Activated CD8-positive, alpha-beta memory T cell treated with anti-CD3 and anti-CD28 coated beads for 1 hour (primary cell): ENCODE measurements at places on chromosomes 4 and X.

DNA sequence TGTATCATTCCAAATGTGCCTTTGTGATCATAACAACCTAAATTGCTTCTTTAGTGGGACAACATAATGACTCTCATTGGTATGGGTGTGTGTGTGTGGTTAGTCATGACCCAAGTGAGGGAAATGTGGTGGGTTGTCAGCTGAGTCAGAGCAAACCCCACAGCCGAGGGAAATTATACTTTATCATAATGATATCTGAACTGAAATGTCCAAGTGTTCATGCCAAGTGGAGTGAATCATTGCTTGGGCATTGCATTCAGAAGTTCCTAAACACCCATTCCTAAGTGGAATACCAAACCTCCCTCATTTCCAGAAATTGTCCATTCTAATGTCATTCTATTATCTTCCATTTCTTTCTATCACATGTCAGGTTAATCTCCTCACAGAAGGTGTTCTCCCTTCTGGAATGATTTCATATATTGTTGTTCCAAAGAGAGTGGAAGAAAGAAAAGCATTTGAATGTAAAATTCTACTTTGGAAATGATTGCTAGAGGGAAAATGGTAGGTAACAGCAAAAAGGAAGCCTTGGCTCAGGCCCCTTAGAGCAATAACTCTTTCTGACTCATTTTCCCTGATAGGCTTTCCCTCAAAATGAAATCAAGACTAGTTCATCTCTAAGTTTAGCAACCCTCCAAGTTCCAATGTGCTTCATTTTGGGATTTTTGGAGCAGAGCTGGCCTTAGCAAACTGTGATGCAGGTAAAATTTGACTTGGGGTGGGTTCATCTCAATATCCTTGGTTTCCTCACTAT is 230.7 kb upstream of the KCNIP4 start:
- no peak for DNase-seq

GRCh38 chrX:154298312-154298711 is 2.7 kb downstream of the TKTL1 start:
- no peak for DNase-seq

DNA sequence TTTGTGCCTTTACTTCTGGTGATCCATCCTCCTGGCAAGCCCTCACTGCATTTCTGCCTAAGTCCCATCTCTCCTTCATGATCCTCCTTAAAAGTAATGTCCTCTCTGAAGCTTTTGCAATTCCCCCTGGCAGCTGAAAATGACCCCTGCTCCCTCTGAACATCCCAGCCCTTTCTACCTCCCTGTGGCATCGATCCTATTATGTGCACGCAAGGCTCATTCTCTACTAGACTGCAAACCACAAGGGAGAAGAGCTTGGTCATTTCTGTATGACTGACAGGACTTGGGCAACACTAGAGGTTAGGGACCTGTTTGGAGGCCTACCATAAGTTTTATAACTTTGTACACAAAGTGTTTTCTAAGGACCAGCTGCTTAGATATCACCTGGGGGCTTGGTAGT is 50.8 kb upstream of the RAP2C start:
- no peak for DNase-seq

GRCh38 chr4:158411269-158411668 is 110.4 kb upstream of the RXFP1 start:
- DNase-seq = no peak

GRCh38 chr4:8908206-8908893 is 36.7 kb upstream of the HMX1 start:
- no peak for DNase-seq

GRCh38 chr4:87530868-87531267 is 1.7 kb upstream of the SPARCL1 start:
- DNase-seq = no peak

GRCh38 chrX:17414027-17414658 is 39.1 kb downstream of the NHS start:
- DNase-seq = no peak

GRCh38 chr4:78207951-78208350 is 150.8 kb downstream of the FRAS1 start:
- DNase-seq = no peak

GRCh38 chr4:93831716-93832496 is 3.4 kb downstream of the ATOH1 start:
- no peak for DNase-seq

GRCh38 chrX:80812176-80812575 is 2.5 kb upstream of the BRWD3 start:
- no peak for DNase-seq

DNA sequence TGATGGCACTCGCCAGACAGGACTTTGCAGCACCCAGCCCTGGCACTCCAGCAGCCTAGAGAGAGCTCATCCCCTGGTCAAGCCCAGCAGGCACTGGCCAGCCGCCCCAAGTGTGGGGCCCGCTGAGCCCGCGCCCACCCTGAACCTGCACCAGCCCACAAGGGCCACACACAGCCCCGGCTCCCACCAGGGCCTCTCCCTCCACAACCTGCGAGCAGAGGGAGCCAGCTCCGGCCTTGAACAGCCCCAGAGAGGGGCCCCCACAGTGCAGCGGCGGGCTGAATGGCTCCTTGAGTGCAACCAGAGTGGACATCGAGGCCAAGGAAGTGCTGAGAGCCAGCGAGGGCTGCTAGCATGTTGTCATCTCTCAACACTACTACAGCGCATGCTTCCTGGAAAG is 34.4 kb upstream of the DEFB131A start:
- DNase-seq = no peak

DNA sequence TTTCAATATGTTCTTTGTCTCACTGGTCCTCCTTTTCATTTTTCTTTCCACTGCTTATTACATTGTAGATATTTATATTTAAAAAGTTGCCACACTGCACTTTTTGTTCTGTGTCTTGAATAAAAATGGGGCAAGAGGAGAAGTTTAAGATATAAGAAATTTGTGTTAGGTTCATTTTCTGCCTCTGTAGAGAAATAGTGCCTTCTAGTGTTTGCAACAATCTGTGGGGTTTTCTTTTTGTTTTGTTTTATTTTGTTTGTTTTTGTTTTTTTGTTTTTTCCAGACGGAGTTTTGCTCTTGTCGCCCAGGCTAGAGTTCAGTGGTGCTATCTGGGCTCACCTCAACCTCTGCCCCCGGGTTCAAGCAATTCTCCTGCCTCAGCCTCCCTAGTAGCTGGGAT is 20.1 kb upstream of the SMIM14 start:
- no peak for DNase-seq

- no peak for DNase-seq
Observed at GRCh38 chr4:28523681-28524190, 1663.1 kb downstream of the STIM2 start.

- DNase-seq = no peak
Observed at GRCh38 chr4:85569730-85570299, 94.9 kb downstream of the ARHGAP24 start.

DNA sequence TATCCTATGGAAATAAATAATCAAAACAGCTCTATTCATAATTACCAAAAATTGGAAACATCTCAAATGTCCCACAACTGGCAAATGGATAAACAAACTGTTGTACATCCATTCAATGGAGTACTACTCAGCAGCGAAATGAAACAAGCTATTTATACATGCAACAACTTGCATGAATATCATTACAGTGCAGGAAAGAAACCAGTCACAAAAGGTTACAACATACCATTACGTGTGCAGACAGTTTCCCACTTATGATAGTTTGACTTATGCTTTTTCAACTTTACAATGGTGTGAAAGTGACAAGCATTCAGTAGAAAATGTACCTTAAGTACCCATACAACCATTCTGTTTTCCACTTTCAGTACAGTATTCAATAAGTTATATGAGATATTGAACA is 82.3 kb downstream of the NEK1 start:
- DNase-seq = no peak

DNA sequence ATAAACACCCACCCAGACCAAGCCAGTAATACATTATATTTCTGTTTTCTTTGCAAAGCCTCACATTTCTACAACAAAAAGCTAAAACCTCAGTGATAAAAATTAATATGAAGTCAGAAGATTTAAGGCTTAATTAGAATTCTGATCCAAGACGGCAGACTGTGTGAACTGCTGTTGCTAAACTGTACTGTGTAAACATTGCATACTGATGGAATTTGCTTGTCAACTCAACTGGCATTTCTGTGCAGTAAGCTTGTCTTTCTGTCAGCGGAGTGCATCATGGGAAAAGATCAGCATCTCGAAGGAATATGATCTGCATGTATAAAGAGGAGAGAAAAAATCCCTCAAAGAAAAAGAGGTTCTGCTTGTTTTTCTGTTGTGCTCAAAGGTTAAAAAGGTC is 69.4 kb upstream of the SPANXB1 start:
- DNase-seq = no peak

DNA sequence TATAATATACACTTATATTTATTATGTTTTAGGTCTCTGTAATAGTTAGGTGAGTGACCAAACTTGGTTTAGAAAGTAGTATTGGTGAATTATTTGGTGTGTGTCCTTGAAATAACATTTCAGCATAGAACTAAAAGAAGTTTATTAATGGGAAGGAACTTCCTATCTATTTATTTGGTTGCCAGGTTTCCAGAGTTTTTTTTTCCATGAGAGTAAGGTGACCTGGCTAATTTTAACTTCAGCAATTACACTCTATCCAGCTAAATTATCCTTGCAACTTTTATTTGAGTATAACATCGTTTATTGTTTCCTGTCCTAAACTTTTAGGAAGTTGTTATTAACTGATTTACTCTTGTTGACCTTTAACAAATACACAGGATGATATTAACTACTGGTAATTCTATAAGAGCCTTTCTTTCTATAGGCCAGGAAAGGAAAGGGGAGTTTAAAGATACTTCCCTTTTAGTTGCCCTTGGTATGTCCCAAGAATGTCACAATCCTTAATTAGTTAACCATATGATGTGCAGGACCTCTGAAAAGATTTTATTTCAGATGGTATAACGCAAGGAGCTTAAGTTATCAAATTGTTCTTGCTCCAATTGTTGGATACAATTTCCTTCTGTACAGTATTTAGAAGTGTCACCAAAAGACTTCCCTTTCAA is 18.9 kb downstream of the PRDM8 start:
- no peak for DNase-seq

DNA sequence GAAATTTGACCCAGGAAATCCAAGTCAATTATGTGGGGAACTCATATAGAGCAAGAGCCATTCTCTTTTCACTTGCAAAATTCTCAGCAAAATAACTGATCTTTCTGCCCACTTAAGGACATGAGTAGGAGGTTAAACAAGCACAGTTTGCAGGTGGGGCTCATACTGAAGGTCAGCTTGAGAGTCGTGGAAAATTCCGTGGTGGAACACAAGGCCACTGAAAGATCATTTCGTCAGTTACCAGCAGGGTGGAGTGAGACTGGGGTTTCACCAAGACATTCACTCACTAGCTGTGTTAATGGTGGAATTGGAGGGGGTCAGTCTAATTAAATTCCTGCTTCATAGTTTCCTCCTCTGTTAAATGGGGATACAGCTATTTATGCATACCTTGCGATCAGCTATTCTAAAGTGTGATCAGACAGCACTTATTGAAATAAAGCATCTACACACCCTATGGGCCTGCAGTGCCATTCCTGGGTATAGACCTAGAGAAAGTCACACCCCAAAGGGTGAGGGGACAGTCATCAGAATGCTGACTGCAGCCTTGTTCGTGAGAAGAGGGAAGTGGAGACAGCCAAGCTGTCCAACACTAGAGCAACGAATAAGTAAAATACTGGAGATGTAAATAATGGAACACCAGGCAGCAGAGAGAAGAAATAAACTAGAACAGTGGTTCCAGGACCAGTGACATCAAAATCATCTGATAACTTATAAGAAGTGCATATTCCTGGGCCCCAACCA is 42.7 kb upstream of the CLNK start:
- DNase-seq = no peak

- no peak for DNase-seq
Observed at GRCh38 chr4:123784626-123785025, 388.0 kb downstream of the SPRY1 start.

DNA sequence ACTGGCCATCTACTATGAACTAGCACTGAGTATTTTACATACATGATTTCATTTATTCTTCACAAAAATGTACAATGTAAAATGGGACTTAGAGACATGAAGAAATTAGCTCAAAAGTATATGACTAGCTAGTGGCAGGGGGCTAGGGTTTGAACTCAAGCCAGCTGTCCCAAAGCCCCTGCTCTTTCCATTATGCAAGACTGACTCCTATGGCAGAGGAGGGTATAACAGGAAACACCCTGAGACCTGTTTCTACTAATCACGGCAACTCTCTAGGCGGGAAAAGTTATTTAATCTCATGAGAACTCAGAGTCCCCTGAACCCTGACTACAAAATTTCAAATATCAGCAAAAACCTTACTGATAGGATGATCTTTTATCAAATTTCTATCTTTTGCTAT is 150.6 kb downstream of the PRDM5 start:
- DNase-seq = no peak

GRCh38 chrX:39691724-39692123 is 406.0 kb downstream of the BCOR start:
- DNase-seq = no peak

DNA sequence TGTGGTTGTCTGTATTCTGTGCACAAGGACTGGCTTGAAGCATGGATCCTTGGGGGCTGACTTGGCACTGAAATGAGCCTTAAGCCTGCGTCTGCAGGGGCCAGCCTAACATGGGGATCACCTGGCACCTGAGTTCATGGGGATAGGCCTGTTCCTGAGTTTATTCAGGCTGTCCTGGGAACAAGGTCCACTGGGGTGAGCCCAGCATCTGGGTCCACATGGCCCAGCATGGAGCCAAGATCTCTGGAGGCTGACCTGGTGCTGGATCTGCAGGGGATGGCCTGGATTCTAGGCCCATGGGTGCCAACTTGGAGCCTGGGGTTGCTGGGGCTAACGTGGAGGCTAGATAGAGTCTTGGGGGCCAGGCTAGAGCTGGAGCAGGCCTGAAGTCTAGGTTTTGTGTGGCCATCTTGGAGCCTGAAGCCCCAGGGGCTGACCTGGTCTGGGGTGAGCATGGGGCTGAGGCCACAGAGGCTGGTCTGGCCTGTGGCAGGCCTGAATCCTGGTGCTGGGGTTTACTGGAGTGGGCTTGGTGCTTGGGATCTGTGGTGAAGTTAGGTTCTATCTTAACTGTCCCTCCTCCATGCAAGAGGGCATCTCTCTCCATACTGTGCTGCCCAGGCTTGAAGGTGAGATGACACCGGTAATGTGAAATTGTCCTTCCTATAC is 652 bp upstream of the KLKB1 start:
- no peak for DNase-seq

- no peak for DNase-seq
Observed at GRCh38 chr4:19905024-19905423, 346.7 kb upstream of the SLIT2 start.

DNA sequence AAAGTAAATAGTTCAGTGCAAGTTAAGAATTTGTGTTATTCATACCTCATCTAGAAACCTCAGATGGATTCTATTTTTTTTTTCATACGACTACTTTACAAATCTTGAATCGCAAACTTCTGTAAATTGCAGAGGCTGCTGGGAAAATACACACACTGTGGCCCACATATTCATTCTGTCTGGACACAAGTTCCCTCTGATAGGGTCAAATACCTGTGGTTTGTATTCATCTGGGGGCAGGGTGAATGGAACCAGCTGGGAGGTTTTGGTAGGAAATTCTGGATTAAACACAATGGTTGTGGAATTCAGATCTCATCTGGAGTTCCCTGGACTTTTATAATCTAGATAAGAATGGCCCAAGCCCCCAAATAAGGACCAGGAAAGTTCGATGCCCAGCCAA is 56.2 kb downstream of the SPATA18 start:
- DNase-seq = no peak
